Stimulated activated CD4-positive, alpha-beta T cell treated with anti-CD3 and anti-CD28 coated beads, Interleukin-1b, Interleukin-23, amount 100 ng/mL, for 1 hour (primary cell): ENCODE measurements at places on chromosomes 13 and 19.

GRCh38 chr19:33414667-33415605 lies 41.4 kb downstream of the CEBPG start:
- DNase-seq, result no peak

DNA sequence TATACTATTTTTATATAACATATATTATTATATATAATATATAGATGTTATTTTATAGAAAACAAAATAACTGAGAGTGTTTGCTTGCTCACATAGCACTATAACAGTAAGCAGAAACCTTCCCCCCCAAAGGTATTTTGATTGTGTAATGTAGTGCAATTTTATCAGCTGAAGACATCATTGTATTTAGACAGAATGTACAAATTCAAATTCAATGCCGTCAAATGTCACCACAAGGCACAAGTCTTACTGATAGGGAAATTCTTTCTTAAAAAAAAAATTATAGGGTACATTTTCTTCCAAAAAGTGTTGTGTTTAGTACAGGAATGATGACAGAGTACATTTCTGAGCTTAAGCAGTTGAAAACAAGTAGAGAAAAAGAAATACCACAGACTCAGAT lies 1147.1 kb upstream of the SPRY2 start:
- no peak for DNase-seq

GRCh38 chr19:35733180-35734125 lies 8.8 kb downstream of the IGFLR1 start:
- DNase-seq, result no peak

- DNase-seq, result no peak
Observed at GRCh38 chr13:37491661-37492060, 106.9 kb downstream of the POSTN start.

GRCh38 chr13:110346661-110347067 lies 39.6 kb downstream of the COL4A2 start:
- no peak for DNase-seq

GRCh38 chr19:9906475-9907087 lies 29.7 kb downstream of the OLFM2 start:
- no peak for DNase-seq

DNA sequence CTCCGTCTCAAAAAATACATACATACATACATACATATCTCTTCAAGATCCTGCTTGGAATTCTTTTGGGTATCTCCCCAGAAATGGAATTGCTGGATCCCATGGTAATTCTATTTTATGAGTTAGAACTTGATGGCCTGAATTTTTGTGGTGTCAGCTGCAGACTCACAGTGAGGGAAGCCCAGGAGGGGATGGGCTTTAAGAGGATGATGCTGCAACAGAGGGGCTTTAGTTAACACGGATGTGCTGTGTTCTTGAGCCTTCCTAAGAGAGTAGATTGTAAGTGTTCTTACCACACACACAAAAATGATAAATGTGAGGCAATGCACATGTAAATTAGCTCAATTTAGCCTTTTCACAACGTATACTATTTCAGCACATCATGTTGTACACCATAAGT lies 31.8 kb downstream of the CACNG6 start:
- no peak for DNase-seq

DNA sequence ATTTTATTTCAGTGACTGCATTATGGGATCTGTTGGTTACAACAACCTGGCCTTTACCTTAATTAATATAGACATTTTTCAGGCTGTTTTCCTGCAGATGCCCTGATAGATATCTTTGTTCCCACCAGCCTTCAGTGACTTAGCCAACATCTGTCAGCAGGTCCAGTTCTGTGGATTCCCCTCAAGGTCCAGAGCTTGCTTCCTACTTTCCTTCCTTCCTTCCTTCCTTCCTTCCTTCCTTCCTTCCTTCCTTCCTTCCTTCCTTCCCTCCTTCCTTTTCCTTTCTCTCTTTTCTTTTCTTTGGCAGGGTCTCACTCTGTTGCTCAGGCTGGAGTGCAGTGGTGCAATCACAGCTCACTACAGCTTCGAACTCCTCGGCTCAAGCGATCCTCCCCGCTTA lies 14.4 kb upstream of the CYP2B6 start:
- DNase-seq, result no peak

GRCh38 chr13:31224174-31224669 lies 24.4 kb downstream of the B3GLCT start:
- DNase-seq, result no peak

- no peak for DNase-seq
Observed at GRCh38 chr13:102643656-102644055, 46.9 kb downstream of the TPP2 start.

DNA sequence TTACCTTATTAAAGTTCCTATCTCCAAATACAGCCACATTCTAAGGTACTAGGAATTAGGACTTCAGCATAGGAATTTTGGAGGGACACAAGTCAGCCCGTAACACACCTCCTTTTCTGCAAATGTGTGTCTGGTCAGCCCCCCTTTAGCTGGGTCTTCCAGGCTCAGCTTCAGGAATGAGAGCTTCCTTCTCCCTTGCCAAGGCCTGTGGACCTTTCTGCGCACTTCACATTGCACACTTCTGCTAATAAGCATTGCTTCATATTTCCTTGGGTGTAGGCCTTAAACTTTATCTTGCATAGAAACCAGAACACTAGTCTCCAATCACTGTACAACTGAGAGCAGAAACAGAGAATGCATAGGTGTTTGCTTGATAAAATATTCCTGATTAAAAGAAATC lies 4.5 kb upstream of the STK24 start:
- DNase-seq, result no peak

DNA sequence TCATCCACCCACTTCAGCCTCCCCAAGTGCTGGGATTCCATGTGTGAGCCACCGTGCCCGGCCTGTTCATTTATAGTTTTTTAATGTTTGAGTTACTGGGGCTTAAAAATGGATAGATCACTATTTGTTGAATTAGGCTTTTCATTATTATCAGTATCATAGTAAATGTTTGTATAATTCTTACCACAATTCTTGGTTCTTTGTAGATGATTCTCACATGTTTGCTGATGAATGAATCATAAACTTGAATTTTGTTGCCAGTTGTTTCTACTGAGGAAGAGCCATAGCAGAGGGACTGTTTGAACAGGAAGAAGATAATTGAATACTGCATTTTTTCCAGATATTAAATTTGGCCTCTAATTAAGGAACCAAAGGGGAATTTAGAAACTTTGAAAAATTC lies 2.6 kb upstream of the LPAR6 start:
- DNase-seq, result no peak

DNA sequence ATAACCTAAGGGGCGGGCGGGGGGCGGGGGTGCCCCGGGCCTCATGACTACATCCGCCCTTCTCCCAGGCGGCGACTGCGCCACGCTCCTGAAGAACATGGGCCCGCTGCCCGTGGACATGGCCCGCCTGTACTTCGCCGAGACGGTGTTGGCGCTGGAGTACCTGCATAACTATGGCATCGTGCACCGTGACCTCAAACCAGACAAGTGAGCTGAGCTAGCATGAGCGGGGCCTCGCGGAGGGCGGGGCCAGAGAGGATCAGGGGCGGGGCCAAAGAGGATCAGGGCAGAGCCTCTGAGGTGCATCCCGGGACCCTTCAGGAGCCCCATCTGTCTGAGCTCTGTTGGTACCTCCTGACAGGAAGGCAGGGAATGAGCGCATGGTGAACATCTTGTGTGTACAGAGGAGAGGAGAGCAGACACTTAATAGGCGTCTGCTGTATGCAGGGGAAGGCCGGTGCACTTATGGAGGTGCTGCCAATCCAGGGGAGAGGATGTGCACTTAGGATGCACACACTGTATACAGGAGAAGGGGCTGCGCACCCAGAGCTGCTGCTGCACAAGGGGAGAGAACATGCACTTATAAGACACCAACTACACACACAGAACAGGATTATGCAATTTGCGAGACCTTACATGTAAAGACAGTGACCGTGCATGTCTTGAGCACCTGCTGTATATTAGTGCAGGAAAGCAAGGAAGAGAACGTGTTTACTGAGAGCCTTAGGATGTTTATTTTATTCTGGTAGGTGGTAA lies 20.9 kb upstream of the PIK3R2 start:
- DNase-seq, result no peak

DNA sequence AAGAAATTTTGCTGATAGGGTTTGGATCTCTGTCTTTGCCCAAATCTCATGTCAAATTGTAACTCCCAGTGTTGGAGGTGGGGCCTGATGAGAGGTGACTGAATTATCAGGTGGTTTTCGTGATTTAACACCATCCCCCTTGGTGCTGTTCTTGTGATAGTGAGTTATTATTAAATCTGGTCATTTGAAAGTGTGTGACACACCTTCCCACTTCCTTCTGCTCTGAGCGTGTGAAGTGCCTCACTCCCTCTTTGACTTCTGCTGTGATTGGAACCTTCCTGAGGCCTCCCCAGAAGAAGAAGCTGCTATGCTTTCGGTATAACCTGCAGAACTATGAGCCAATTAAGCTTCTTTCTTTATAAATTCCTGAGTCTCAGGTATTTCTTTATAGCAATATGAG lies 632.0 kb downstream of the SLITRK5 start:
- no peak for DNase-seq

DNA sequence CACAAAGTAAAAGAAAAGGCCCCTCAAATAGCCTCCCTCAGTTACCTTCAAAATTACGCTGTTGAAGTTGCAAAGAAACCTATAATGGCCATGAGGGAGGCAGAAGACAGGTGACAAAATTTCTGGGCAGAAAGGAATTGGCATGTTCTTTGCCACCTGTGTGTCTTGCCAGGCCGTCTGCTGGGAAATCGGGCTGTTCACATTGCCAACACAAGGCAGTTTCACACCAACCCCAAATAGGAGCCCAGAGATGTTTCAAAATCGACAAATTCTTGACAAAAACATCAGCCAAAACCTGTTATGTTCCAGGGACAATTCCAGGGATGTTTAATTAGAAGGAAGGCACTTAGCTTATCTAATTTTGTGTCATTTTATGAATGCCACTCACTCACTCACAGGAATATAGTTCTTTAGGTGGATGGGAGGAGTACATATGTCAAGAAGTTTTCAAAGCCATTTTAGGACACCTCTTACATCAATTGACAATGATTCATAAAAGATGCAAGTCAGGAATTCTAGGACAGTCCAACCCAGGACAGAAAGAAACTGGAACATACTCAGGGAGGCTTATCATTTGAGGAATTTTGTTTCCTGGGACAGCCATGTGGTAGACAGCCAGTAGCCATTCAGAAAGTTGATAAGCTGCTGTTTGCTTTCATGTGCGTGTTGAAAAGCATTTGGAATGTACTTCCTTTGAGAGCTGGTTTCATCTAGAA lies 164.5 kb downstream of the RGCC start:
- DNase-seq, result no peak
